ENCODE measurements at places on chromosomes 1 and 21.

DNA sequence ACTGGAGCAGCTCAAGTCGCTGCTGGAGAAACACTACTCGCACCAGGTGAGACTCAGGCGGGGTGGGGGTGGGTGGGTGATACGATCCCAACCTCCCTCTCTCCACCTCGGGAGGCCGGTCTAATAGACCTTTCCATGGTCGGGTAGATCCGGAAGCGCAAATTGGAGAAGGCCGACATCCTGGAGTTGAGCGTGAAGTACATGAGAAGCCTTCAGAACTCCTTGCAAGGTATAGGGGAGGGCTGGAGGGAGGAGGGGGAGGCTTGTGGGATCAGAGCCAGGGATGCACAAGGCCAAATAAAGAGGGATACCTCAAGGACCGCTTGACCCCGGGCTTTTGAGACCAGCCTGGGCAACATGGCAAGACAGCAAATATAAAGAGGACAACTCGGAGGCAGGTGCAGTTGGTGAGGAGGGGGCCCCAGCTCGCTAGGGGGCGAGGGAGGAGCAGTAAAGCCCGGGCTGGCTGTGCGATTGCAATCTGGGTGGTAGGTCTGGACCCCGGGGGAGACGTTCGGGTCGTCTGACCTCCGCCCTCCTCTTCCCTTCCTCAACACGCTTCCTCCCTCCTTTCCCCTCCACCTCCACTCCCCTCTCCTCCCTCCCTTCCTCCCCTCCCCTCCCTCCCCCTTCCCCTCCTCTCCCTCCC, 546 bp downstream of the HES3 start:
- DNase-seq: no peak

DNA sequence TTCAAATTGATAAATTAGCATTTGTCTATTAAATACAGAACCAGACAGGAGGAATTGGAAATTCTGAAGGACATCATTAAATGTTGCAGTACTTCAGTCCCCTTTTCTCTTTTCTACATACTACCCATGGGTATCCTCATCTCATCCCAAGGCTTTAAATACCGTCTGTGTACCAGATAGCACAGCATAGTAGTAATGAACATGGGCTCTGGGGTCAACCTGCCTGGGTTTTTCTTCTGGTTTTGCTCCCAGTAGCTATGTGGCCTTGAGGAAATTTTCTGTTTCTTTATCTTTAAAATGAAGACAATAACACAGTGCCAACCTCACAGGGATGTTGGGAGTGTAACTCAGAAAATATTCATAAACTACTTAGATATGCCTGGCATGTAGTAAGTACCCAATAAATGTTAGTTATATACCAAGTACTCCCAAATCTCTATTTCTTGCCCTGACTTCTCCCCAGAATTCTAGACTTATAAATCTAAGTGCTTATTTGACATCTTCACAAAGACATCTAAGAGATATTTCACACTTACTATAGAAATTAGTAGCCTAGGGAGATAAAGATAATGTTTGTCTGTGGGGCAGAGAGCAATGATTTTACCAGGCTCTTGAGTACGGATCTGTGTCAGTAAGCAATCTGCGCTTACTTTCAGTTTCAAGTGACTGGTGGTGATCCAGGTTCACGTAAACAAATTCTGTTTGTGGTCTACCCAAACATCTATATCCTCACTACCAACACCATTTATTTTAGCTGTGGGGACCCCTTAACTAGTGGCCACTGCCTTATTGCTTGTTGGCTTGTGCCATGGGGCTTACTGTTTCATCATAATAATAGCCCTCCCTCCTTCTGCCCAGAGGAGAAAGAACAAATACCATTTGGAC, 37.3 kb downstream of the VANGL2 start:
- DNase-seq: no peak

- no peak for DNase-seq
Measured at GRCh38 chr1:58629031-58629462, 52.0 kb upstream of the TACSTD2 start.

- DNase-seq: peak; percentile 43
Measured at GRCh38 chr1:246753670-246754535, 29.7 kb downstream of the SCCPDH start.

DNA sequence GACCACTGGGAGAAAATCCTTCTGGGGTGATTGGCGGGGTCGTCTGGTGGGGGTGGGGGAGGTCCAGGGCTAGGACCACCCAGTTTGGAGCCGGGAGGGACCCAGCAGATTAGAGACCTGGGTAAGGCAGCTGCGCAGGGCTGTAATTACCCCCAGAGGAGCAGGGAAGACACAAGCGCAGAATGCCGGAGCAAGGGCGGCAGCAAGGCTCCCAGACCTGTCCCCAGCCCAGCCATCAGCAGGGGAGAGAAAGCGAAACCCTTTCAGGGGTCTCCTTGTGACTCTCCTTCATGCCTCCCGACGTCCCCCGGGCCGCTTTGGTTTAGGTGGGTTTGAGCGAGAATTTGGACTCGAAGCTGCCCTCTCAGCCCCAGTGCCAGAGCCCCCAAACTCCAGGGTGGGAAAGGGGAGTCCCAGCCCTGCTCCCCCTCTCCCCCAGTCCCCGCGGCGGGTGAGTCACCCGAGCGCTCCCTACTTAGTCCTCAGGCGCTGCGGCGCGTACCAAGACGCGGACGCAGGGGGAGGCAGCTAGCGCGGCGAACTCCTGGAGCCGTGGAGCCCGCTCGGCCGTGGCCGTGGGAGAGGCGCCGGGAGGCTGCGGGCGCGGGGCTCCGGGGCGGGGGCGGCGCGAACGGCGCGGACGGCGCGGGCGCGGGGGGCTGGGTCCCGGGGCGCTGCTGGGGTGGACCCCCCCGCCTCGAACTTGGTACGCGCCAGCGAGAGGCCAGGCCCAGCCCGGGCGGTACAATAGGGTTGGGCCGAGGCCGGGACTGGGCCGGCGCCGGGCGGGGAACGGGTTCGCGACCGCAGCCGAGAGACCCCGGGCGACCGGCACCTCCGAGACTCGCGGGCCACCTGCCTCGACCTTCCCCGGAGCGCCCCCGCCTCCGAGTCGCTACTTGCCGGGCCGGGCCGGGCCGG, at the start of gene MAP7D1:
TSS of gene MAP7D1 (plus strand) at position 753 of the 921 bp plus-strand sequence. CDS start 258 bp downstream, outside the sequence.
- DNase-seq: peak; percentile 77

DNA sequence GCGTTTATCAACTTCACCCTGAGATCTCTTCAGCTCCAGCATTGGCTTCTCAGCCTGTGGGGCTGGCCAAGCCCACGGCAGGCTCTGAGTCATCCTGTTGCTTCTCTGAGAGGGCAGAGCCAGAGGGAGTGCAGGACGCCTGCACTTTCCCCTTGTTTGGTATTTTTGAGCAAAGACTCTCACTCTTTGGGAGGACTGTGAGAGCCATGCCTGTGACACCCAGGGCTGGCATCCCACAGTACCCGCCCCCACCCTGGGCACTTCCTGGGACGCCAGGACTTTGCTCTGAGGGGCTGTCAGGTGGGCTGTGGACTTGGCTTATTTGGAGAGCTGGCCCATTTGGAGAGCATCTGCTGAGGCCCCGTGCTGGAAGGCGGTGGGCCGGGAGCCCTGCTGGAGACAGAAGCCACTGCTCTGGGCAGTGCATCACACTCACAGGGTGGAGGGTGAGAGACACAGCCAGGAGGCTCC, 37.4 kb downstream of the VANGL1 start:
- DNase-seq: no peak

DNA sequence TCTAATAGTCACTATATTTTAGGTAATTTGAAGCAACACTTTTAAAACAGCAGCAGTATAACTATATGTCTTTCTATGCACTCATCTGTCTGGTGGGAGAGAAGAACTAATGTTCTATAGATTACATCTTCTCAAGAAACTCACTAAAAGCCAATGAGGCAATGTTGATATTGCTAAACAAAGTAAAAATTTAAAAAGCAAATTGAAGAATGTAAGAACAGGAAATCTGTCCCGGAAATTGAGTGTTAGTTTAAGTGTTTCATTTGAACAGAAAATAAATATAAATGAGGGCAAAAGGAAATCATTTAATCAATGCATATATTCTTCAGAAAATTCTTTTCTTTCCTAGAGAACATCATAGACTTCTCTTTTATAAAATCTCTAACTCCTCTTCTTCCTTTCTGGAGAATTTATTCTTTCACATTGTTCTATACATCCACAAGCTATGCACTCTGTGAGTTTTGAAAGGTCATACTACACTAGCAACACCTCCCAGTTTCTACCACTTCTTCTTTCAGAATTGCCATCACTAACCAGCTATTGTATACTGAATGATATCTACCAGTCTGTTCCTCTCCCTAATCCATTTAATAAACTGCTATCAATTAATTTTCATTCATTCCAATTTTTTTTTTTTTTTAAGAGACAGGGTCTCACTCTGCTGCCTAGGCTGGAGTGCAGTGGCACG, 153.0 kb downstream of the USH2A start:
- no peak for DNase-seq

Measured in activated CD4-positive, CD25-positive, alpha-beta regulatory T cell (primary cell).